Activated naive CD4-positive, alpha-beta T cell treated with anti-CD3 and anti-CD28 coated beads for 36 hours (primary cell): ENCODE measurements at places on chromosomes 1 and 21. TPM values are rescaled to one million over a fixed set of nuclear protein-coding genes. Genes with fewer than 3 reads are reported as not detected.

Gene RCC2
- total RNA-seq, result 130 TPM

DNA sequence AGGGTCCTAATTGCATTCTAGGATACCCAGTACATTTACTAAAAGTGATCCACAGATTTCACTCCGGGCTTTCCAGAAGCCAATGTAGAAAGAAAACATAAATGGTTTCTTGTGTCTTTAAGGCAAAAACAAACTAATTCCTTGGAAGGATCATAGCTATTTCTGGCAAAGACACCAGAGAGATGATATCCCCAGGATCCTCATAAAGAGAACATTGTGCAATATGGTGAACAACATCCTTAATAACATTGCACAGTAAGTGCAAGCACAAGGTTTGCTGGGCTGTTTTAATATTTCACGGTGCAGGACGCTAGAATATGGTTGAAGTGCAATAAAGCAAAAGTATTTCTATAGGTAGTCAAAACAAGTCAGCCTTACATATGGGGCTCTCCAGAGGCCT, 83.0 kb downstream of the NTPCR start:
- no peak overlapping the region for H3K4me3 ChIP-seq
- H3K27ac ChIP-seq, result no peak overlapping the region
- H3K4me1 ChIP-seq, result no peaks in the 10 kb centered on the region
- H3K27me3 ChIP-seq, result no peaks in the 10 kb centered on the region

Gene CBS
- 113 TPM for total RNA-seq

DNA sequence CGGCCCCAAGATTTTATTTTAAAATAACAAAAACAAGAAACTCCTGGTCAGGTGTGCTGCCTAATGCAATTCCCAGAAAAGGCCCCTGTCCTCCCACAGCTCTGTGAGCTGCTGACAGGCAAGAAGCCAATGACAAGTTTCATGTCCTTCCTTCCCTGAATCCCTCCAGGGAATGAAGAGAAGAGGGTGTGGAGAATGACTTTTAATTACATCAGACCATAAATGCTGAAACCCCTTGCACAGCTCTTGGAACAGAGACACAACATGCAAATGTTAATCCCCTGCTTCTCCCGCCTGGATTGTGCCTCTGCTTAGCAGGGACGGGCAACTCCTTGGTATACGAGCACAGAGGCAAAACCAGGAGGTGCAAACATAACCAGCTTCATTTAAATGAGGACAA, 228.1 kb upstream of the CAMK1G start:
- no peaks in the 10 kb centered on the region for H3K4me1 ChIP-seq
- no peak for DNase-seq
- no peak overlapping the region for H3K27ac ChIP-seq
- no peaks in the 10 kb centered on the region for H3K36me3 ChIP-seq
- no peaks in the 10 kb centered on the region for H3K27me3 ChIP-seq

- peaks cover 13% of the 10 kb centered on the region for H3K4me1 ChIP-seq
- peaks cover 69% of the 10 kb centered on the region for H3K27me3 ChIP-seq
Observed at GRCh38 chr1:158180741-158181576, at the start of gene CD1D. Gene CD1D, plus strand, starts transcription at chr1:158180895. Its CDS starts 207 bp downstream, at chr1:158181102.

GRCh38 chr1:167479331-167479979, 38.9 kb downstream of the CD247 start:
- H3K36me3 ChIP-seq, result peaks cover 35% of the 10 kb centered on the region
- no peak for DNase-seq
- H3K27ac ChIP-seq, result peak overlapping the region; percentile 87
- H3K4me1 ChIP-seq, result peaks cover 92% of the 10 kb centered on the region
- H3K4me3 ChIP-seq, result peak overlapping the region; percentile 53
- H3K27me3 ChIP-seq, result no peaks in the 10 kb centered on the region

- H3K27ac ChIP-seq, result peak overlapping the region; percentile 97
- DNase-seq, result peak; percentile 84
- H3K27me3 ChIP-seq, result no peaks in the 10 kb centered on the region
- peaks cover 84% of the 10 kb centered on the region for H3K4me1 ChIP-seq
- peak overlapping the region; percentile 67 for H3K4me3 ChIP-seq
Observed at GRCh38 chr1:24536391-24536840, 19.5 kb upstream of the NCMAP start.

Gene RGSL1
- not detected for total RNA-seq
